ENCODE measurements at places on chromosomes 4 and X.

DNA sequence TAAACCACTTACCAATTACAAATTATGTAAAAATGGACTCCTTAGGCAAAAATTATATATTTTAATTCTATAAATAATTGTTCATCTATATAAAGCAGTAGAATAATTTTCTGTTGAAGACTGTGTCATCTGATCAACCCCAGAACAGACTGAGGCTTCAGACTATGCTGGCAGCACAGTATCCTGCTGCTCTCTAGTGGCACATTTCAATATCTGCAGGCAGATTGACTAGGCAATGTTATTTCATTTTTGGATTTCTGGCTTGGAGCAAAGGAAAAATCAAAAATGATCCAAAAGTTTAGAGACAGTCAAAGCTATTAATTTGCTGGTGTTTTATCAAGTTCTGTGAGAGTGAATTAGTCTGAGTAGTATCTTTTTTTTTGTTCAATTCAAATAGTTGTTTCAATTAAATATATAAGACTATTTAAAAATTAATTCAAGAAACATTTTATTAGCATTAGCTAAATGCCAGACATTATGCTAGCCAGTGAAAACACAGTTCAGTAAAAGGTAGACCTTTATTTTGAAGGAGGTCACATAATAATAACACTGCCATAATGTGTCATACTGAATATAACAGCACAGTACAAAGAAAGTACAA lies 21.3 kb upstream of the SULT1E1 start:
- no peak for DNase-seq

DNA sequence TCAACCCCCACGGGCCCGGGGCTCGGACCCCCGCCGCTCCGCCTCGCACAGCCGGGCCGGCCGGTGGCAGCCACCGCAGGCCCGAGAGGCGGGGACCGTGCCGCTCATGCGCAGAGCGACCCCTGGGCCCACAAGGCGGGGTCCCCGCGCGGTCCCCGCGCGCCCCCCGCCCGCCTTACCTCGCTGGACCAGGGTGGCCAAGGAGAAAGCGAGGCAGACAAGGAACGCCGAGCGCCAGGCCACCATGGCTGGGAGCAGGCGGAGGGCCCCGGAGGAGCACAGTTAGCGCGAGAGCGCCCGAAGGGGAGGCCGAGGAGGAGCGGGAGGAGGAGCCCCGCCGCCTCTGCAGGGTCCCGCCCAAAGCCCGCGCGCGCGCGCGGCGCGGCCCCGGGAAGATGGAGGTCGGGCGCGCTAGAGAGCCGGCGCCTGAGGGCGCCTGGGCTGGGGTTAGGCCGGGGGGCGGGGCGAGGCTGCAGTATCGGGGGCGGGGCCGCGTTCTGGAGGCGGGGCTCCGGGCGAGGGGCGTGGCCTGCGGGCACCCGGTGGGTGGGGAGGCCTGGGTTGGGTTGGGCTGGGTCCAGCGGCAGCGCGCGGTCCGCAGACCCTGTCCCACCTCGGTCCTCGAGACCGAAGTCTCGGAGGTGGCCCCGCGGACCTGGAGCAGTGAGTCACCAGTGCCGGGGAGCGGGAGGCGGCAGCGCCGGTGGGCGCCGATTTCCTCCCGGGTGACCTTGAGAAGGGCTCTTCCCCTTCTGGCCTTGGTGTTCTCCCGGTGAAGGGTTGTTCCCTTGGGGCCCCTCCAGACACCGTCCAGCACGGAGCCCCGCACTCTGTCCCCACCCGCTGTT lies at the start of gene CD99L2:
Gene CD99L2 (minus strand): TSS at position 326 of the 848 bp plus-strand sequence. CDS start 80 bp downstream, at position 246.
- peak; percentile 39 for DNase-seq

- no peak for DNase-seq
Measured at GRCh38 chr4:156419080-156419685, 465.5 kb upstream of the CTSO start.

GRCh38 chrX:150616179-150616862 lies 47.9 kb downstream of the MTM1 start:
- DNase-seq, result no peak

DNA sequence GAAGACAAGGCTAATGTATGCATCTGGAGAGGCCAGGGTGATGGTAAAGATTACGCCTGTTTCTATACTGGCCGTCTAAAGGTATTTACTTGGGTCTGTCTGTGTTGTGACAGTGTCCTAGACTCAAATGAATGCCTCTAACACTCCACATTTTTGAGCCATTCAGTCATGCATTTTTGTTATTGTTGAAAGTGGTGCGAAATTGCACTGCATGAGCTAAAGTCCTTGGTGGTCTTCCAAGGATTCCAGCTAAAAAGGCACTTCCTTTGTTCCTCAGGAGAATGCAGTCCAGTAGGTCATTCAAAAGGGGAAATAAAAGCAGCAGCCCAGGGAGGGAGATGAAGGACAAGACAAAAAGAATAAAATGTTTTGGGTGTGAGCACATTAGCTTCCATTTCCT lies 3.0 kb downstream of the GPC4 start:
- DNase-seq, result peak; percentile 22

GRCh38 chrX:143580266-143580665 lies 55.6 kb downstream of the SLITRK4 start:
- DNase-seq, result no peak

DNA sequence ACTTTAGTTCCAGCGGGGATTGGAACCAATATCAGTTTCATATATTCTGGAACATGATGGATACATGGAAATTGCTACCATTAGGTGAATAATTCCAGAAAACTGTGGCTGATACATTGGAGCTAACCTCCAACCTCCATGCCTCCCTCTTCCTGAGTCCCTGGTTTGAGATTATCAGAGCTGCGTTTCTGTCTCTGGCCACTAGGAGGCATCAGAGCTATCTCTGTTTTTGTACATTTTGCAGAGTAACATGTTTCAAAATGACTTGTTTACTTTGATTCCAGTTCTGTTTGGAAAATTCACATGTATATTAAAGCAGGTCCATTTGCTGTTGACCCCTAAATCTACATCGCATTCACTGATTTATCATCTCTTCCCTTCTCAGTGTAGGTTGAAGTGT lies 2.4 kb upstream of the RAB40AL start:
- DNase-seq, result no peak

DNA sequence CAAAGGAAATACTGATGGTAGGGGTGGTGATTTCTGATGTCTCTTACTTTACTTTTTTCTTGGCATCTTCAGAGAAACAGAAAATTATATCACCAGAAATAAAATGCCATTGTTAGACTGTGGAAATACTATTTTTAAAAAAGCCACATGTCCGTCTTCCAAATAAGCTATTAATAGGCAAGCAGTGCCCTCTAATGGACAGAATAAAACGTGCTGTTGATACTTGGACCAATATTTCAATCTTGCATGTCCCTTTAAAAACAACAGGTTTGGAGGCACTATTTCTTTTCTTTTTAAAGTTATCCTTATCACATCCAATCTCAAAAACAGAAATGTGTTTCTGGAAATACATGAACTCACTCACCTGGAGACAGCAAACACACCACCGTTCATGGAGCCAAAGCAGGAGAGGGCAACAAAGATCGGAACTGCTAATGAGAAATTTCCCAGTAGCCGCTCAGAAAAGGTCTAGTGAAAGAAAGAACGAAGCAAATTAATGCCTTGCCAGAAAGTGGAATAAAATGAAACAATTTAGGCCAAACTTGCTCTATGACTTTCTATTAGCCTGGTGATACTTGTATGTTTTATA lies 59.2 kb downstream of the SLC7A11 start:
- peak; percentile 15 for DNase-seq

- no peak for DNase-seq
Measured at GRCh38 chrX:136162827-136163570, 15.7 kb downstream of the FHL1 start.

GRCh38 chrX:153971124-153971449 lies 531 bp downstream of the HCFC1 start:
- DNase-seq, result peak; percentile 39

- no peak for DNase-seq
Measured at GRCh38 chr4:83993774-83994173, 457.9 kb downstream of the GPAT3 start.

- DNase-seq, result no peak
Measured at GRCh38 chrX:119495734-119496726, 27.8 kb downstream of the SLC25A5 start.

DNA sequence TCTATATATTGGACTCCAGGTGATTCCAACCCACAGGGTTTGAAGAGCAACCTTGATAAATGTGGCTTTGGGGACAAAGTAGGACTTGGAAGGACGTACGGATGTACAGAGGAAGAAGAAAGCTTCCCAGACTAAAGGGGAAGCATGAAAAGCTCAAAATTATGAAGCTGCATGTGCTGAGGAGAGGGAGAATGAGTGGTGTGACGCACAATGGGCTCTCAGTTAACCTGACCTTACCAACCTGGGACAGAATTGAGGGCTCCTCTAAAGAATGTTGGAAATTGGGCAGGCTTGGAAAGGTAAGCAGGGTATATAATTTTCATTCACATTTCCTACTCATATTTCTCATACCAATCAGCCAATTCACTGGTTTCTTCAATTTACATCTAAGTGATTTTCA lies 10.5 kb upstream of the TIGD2 start:
- no peak for DNase-seq

GRCh38 chr4:40427128-40427527 lies 92.0 kb downstream of the CHRNA9 start:
- no peak for DNase-seq

GRCh38 chrX:41335198-41335957 lies 1.4 kb downstream of the DDX3X start:
- no peak for DNase-seq

GRCh38 chrX:123788744-123789143 lies 55.9 kb upstream of the THOC2 start:
- no peak for DNase-seq

GRCh38 chrX:68895341-68895755 lies 66.5 kb downstream of the EFNB1 start:
- DNase-seq, result no peak

- DNase-seq, result no peak
Measured at GRCh38 chr4:90474484-90474883, 347.3 kb downstream of the CCSER1 start.

- DNase-seq, result no peak
Measured at GRCh38 chrX:34112459-34112858, 19.7 kb downstream of the FAM47A start.

- no peak for DNase-seq
Measured at GRCh38 chr4:148693913-148694649, 251.9 kb upstream of the NR3C2 start.
